CD4-positive, alpha-beta T cell treated with Interleukin-17A for 4 hours (primary cell): ENCODE measurements at places on chromosomes 13 and 19.

DNA sequence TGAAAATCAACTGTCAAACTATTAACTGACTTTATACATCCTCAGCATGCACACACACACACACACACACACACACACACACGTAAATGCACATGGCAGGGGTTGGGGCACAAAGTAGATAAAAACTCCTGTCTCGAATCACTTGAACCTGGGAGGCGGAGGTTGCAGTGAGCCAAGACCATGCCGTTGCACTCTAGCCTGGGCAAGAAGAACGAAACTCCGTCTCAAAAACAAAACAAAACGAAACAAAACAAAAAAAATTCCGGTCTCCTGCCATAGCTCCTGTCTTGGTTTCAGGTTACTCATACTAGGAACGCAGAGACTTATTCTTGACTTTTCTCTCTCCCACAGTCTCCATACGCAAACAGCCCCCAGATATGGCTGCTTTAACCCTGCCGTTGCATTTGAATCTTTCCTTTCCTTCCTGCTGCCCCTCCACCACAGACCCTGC is 148.9 kb downstream of the SHISA2 start:
- DNase-seq = no peak

DNA sequence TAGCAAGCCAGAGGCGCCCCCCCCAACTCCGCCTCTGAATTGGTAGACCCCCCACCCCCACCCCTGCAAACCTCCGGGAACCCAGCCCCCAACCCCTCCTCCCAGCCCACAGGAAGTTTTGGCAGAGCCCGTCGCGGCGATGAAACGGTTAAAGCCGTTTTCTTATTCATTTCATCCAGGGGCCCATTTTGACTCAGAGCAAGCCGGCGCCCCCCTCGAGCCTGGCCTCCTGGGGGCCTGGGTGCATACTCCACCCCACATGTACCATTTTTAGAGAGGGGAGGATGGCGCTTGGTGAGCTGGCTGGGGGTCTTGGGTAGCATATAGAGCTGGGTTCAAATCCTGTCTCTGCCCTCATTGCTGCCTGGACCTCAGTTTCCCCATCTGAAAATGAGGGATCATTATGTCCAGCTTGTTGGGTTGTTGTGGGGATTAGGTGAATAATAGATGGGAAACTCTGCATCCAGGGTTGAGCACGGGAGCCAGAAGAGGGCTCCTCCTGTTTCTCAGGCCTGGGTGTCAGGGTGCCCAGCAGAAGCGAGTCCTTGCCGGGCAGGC is 7.9 kb upstream of the JUNB start:
- peak; percentile 49 for DNase-seq

DNA sequence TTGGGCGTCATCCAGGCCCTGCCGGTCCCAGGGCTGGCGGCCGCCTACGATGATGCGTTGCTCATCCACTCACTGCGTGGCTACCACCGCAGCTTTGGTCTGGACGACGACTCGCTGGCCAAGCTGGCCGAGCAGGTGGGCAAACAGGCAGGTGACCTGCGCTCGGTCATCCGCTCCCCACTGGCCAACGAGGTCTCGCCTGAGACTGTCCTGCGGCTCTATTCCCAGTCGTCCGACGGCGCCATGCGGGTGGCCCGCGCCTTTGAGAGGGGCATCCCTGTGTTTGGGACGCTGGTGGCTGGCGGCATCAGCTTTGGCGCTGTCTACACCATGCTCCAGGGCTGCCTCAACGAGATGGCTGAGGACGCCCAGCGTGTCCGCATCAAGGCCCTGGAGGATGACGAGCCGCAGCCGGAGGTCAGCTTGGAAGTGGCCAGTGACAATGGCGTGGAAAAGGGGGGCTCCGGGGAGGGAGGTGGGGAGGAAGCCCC is 3.5 kb downstream of the IRGC start:
- no peak for DNase-seq

GRCh38 chr19:32241306-32241705 is 104.1 kb upstream of the ZNF507 start:
- no peak for DNase-seq

GRCh38 chr13:44274771-44275205 is 98.8 kb upstream of the SERP2 start:
- DNase-seq = peak; percentile 40

DNA sequence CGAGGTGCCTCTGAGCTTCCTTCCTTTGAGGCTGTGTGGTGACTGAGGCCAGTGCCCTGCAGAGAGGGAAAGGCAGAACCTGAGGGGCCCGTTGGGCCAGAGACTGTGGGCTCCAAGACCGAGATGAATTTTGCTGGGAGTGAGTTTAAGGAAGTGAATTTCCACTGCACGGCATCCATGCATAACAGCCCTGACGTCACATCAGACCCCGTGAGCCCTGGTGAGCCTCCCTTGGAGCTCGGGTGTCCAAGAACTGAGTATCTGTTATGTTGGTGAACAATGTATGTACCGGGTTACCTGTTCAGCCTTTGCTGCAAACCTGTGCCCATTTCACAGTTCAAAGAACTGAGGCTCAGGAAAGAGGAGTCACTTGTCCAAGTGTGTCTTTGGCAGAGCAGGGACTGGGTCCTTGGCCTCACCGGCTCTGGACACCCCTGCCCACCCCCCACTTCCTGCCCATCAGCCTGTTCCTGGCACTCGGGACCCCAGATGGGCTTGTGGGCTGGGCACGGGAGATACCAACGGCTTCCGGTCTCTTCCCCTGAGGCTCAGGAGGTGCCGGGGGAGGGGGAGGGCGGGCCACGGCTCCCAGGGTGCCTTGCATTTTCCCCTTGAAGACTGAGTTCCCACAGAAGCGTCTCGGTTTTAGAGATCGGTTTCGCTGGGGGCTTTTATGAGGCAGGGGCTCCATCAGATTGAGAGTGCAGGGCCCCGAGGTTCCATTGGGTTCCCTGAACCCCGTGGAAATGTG is 33.7 kb downstream of the NFILZ start:
- peak; percentile 63 for DNase-seq

DNA sequence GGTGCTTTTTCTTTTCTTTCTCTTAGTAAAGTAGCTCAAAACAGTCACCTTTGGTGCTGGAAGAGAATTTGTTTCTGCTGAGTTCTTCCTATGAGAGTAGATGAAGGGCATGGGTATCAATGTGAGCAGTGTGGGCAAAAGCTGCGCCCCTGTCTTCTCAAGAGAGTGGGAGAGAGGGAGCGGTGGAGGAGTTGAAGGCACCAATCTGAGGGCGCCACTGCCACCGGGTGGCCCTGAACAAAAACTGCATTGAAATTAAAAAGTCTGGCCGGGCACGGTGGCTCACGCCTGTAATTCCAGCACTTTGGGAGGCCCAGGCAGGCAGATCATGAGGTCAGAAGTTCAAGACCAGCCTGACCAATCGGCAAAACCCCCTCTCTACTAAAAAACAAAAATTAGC is 28.7 kb upstream of the EPHX3 start:
- DNase-seq = no peak

DNA sequence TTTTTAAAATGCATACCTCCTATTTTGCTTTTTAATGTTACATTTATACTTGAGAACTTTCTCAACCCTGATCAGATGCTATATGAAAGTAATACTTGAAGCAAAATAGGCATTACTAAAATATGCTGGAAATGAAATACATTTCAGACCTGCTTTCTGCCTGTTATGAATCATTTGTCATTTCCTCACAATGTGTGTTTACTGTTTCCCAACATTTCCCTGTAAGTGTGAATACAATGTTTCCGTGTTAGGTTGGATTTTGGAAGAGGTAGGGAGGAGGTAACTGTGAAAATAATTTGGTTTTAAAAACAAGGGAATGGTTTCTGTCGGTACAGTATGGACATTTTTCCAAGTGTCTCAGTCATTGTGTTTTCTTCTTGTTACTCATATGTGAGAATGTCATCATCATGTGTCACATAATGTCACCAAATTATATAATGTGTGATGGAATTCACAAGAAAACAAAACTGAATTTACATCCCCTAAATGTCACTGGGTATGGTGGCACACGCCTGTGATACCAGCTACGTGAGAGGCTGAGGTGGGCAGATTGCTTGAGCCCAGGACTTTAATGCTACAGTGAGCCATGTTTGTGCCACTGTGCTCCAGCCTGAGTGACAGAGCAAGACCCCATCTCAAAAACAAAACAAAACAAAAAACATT is 43.0 kb downstream of the ZAR1L start:
- DNase-seq = no peak

DNA sequence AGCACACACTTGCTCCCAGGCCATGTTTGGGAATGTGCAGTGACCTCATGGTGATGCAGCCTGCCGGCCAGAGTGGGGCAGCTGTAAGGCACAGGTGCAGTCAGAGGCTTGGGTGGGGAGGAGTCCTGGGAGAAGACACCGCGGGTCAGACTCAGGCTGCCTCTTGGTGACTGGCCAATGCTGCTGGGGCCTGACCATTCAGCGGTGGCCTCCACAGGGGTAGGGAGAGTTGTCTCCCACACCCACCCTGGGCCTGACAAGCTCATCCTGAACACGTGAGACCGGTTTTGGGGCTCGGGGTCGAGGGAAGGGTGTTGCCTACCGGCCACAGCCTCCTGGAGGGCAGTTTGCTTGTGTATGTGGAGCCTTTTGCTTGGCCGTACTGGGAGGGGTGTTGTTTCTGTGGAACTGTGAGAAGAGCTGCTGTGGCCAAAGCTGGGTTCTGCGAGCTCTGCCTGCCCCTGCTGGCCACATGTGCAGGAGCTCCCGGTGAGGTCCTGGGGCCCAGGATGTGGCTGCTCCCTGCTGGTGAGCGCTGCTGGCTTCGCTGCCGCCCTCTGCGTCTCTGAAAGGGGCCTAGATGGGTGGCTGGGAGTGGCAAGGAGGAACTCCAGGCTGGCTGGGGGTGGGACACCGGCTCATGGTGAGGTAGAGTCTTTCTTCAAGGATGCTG is 22.1 kb downstream of the UPF1 start:
- DNase-seq = no peak

GRCh38 chr13:77339408-77339807 is 12.5 kb upstream of the MYCBP2 start:
- no peak for DNase-seq

- DNase-seq = no peak
Observed at GRCh38 chr19:41478875-41479756, 36.2 kb downstream of the ERICH4 start.

DNA sequence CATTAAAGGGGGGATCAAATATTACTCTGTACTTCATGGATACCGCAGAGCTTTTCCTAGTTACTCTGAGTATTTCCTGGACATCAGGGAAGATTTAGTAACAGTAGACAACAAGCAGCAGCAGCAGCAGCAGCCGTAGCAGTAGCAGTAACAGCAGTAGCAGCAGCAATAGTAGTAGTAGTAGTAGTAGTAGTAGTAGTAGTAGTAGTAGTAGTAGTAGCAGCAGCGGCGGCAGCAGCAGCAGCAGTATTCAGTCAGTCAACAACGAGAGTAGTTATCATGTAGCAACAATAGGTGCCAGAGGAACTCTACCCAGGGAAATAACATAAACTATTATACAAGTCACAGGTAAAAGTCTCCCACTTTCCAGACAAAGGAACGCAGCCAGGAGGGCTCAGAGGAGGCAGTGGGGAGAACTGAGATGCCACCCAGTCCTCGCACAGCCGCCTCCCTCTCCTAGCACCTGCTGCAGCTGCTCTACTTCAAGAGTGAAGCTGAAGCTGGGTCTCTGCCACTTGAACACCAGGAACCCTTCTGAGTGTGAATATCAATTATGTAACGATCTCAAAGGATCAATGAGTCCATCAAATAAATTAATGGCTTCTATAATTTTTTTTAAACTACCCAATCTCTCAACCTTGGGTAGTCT is 1.3 kb upstream of the DOCK9 start:
- no peak for DNase-seq

DNA sequence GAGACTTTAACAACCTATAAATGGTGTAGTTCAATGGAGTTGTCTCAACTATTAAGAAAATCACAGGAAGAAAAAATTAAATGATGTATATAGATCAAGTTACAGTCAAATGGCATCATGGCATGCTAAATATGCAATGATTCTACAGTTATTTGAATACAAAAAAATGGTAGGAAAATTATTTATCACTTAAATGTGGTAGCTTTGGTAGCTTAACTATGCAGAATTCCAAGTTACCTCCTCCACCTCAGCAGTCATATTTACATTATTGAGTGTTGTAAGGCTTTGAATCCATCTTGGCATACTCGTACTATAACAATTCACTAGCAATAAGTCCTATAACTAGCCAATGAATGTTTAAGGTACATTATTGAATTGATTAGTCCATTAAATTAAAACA is 36.8 kb downstream of the CAB39L start:
- no peak for DNase-seq

GRCh38 chr13:73158851-73159250 is 100.0 kb downstream of the KLF5 start:
- no peak for DNase-seq

DNA sequence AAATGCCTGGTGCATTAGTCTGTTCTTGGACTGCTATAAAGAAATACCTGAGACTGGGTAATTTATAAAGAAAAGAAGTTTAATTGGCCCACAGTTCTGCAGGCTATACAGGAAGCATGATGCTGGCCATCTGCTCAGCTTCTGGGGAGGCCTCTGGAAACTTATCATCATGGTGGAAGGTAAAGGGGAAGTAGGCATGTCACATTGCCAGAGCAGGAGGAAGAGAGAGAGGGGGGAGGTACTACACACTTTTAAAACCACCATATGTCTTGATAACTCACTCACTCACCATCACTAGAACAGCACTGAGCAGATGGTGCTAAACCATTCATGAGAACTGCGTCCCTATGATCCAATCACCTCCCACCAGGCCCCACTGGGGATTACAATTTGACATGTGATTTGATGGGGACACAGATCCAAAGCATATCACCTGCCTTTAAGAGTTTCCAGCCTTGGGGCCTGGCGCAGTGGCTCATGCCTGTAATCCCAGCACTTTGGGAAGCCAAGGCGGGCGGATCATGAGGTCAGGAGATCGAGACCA is 219.0 kb downstream of the KATNAL1 start:
- no peak for DNase-seq

- no peak for DNase-seq
Observed at GRCh38 chr19:55304980-55305379, 20.2 kb downstream of the TMEM150B start.

- no peak for DNase-seq
Observed at GRCh38 chr13:113043931-113044330, 61.7 kb upstream of the F7 start.

DNA sequence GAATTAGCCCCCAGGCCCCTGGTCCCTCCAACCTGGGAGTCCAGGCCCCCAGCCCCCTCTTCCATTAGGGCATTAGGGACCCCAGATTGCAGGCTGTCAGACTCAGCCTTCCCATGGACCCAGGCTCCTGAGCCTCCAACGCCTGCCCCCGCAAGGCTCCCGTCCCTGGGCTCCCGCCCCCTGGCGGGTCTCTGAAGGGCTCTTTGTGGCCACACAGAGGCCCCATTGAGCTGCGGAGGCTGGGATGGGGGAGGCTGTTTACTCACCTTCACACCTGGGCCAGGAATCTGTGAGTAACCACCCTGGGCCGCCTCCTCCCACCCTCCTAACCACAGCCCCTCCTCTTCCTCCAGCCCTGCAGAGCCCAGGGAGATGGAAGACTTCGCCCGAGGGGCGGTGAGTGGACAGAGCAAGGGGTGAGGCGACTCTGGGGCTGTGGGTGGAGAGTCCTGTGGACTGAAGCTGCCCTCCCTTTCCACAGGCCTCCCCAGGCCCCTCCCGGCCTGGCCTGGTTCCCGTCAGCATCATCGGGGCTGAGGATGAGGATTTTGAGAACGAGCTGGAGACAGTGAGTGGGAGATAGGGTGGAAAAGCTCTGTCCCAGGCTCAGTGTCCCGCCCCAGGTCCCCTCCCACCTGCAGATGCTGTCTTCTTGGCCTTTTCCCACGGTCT is 4.9 kb downstream of the ARHGEF1 start:
- DNase-seq = peak; percentile 93
